NCI-H1694 treated with DMSO at 0.1 percent for 48 hours (cell line): ENCODE measurements at places on chromosomes 16 and 17.

DNA sequence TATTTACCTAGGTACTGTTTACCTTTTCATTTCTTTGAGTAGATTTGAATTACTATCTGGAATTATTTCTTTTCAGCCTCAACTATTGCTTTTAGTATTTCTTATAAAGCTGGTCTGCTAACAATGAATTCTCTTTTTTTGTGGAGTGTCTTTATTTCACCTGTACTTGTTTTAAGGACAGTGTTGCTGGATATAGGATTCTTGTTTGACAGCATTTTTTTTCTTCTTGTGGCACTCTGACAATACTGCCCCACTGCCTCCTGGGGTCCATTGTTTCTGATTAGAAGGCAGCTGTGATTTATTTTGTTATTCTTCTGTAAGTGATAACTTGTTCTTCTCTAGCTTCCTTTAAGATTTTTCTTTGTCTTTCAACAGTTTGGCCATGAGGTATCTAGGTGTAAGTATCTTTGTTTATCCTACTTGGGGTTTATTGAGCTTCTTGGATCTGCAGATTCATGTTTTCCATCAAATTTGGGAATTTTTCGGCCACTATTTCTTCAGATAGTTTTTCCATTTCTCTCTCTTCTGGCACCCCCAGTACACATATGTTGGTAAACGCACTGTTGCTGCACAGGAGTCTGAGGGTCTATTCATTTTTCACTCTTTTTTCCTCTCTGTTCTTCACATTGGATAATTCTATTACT is 130.4 kb downstream of the AATF start:
- no peak for DNase-seq

DNA sequence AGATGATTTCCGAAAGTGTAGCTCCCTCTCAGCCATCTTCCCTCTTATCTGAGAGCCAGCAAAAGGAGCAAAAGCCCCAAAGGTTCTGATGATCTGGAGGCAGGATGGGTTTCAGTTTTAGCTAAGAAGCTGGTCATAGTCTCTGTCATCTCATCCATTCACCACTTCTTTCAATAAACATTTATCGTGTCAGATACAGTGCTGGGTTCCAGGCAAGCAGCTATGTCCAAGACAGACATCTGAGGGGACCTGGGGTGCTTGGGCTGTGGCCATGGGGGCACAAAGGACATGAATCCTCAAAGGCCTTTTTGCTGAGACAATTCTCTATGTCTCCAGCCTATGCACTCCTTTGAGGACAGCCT is 1.0 kb upstream of the ETV4 start:
- DNase-seq, result no peak

DNA sequence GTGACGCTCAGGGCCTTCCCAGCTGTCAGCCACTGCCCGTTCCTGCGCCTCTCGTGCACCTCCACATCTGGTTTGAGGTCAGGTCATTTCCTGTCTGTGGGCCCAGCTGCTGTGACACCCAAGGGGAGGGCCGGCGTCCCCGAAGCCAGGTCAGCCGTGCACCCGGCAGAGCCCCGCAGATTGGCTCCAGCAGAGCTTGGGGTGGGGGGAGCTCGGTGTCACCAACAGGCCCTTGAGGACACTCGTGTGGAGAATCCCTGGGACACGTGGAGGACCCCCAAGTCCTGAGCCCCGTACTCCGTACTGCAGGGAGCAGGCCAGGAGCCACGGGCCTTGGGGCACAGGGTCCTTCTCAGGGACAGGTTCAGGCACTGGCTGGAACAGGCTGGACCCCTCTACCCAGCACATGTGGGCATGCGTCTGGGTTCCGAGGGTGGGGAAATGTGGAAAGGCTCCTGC is 4.8 kb downstream of the SPATA2L start:
- no peak for DNase-seq

DNA sequence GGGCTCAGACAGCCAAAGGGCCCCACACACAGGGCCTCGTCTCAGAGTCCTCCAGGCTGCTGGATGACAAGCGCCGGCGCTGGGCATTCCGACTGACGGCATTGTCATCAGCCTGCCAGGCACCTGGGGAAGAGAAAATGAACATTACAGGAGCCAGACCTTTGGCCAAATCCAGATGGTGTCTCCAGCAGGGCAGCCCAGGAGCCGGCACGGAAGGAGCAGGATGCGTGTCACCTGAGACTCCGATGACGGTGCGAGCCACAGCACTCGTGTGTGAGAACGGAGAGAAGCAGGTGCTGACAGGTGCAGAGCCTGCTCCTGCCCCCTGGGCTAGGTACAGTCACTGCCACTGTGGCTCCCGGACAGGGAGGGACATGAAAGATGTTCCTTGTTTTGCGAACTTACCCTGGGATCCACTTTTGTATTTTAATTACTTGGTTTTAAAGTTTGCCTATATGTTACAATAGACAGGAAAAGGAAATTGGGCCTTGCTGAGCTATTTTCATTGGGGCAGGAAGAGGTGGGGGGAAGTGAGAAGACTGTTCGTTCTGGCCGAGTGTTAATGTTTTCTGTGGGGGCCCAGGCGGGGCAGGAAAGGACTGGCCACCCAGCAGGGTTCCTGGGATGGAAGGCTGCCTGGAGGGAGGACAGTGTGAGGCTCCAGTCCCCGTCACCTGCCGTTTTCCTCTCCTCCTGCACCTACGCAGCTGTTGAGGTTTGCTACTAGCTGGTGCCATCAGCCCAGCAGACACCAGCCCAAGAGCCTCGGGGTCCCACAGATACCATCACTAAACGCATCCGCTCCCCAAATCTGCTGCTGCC is 4.4 kb upstream of the FOXJ1 start:
- no peak for DNase-seq

- DNase-seq, result no peak
Measured at GRCh38 chr17:19958023-19958422, 19.6 kb downstream of the AKAP10 start.

DNA sequence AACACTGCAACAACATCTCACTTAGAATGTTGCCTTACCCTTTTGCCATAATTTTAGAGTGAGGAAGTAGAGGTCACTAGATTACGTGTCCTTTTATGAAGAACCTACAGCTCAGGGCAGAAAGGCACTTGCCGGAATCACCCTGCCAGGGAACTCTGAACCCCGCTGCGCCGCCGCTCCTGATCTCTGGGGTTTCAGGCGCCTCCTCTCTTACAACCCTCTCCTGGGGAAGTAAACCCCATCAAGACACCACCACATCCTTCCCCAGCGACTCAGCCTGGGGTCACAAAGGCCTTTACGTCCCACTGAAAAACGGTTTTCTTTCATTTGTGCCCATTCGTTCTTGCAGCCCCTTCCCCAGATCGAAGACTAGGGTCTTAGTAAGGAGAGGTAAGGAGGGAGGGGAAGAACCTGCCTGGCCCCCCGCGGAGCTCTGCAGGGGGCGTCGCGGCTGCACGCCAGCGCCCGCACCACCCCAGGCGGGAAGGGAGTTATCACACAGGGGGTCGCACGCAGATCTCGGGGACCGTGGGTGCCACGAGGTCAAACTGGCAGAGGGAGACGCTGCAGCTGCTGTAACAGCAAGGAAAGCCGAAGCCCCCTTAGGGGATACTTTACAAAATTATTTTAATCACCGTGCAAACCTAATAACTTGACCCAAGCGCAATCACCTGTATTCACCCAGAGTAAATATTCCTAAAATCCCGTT is 1.0 kb upstream of the HLF start:
- no peak for DNase-seq

DNA sequence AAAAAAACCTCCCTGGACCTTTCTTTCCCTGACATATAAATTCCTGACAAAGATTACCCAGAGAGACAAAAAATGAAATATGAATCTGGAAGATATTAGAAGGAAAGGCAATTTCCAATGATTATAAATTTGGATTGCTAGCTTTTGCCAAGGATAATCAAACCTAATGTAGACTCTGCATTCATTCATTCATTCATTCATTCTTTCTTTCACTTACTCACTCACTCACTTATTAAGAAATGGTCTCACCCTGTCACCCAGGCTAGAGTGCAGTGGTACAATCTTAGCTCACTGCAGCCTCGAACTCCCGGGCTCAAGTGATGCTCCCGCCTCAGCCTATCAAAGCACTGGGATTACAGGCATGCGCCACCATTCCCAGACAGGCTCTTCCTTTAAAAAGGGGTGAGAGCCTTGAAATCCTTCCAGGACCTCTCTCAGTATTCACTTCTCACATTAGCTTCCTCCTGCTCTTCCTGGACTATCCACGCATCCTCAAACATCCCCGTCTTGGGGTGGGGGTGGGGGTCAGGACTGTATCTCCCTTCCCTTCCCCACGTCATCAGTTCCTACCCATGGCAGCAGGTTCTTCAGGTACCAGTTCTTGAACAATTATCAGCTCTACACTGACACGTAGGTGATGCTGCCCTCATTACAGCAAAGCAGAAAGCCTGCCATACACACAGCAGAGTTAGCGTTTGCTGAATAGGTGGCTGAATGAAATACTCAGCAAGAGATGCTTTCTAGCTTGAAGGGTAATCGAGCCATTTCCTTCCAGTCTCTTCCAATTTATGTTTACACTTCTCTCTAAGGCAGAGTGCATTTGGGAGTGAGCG is 19.8 kb downstream of the PRPSAP1 start:
- no peak for DNase-seq

- DNase-seq, result no peak
Measured at GRCh38 chr17:63402431-63403212, 43.5 kb downstream of the CYB561 start.

- no peak for DNase-seq
Measured at GRCh38 chr16:86929057-86929871, 350.9 kb downstream of the FOXL1 start.

GRCh38 chr16:12876778-12877177 is 24.6 kb upstream of the SHISA9 start:
- DNase-seq, result no peak

DNA sequence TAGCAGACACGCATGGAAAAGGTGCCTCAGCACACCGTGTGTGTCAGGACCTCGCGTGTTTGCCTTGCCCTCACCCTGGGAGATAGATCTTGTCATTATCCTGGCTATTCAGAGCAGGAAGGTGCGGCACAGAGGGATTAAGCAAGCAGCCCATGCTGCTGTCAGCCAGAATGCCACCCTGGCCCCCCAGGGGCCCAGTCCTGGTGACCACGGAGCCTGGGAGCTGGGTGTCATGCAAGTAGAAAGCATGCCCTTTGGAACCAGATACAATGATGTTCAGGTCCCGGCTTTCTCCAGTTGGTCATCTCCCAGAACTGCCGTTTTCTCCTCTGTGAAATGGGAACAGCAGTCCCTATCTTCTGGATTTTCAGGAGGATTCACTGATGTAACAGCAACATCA is 29.9 kb downstream of the CACNG4 start:
- DNase-seq, result no peak

DNA sequence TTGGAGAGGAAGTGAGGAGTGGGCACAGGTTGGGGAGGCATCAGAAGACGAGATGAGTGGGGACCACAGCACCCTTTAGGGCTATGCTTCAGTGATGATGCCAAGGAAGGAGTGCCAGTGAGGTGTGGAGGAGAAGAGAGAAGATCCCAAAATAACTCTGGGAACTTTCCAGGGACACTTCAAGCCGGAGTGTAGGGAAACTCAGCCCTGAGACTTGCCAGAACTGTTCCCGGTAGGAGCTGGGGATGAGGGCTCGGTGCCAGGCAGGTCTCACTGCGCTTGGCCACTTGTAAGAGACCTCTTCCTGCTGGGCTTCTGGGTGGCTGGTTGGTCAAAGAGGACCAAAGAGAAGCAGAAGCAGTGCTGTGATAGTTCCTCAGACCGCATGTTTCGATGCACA is 63.6 kb downstream of the SHISA6 start:
- no peak for DNase-seq
